ENCODE measurements at places on chromosomes 7 and 10.

- DNase-seq: peak; percentile 3
Observed at GRCh38 chr10:96902731-96903358, 70.7 kb downstream of the LCOR start.

DNA sequence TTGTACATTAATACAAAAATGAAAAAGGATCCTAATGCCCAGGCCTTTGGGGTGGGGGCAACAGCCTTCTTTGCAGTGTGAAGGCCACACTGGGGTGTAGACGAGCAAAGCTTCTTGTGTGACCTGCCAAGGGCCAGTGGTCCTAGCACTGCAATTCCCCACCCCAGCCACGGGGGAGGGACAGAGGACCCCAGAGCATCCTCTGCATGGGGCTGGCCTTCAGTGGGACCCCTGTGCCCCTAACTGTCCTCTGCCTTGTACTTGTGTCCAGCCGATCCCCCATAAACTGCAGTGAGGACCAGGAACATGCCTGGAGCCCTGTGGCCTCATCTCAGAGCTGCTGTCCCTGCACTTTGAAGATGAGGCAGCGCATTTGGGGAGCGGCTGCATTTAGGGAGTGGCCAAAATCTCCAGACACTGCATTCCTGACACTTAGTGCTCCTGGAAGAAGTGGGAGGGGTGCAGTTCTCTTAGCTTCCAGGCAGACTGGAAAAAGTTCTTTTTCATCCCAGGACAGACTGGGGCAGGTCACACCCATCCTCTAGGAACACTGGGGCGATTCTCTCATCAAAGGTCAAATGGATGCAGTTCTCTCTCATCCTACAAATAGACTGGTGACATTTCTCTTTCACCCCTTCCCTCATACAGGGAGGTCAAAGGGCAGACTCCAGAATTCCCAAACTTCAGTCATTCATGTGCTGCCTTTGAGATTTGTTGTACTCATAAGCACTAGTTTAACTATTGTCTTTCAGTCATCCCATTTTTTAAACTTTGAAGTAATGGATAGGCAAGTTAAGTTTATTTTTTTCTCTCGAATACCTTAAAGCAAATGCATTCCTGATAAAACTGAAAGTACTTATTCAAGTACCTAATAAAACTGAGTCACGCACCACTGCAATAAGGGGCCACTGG is 922 bp upstream of the MYO1G start:
- DNase-seq: no peak

DNA sequence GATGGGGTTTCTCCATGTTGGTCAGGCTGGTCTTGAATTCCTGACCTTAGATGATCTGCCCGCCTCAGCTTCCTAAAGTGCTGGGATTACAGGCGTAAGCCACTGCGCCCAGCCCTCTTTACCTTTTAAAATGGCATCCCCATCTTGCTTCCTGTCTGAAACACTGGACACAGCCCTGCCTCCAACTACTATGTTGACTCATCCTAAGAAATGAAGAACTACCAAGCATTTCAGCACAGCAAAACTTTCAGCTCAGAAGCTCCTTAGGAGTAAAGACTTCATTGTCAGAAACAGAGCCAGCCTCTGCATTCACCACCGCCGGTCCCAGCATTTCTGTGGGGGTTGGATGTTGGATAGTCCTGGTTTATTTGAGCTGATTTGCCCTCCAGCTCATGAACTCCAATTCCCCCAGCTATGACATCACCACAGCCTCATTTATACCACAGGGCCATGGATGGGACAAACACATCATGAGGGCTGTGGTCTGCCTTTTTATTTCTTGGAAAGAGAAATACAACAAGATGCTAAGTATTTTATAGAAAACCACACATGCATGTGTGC is 123.5 kb downstream of the ADCY1 start:
- DNase-seq: no peak

- DNase-seq: no peak
Observed at GRCh38 chr7:156985101-156985992, 25.1 kb downstream of the MNX1 start.

- peak; percentile 64 for DNase-seq
Observed at GRCh38 chr10:128263891-128264688, 137.9 kb upstream of the MKI67 start.

GRCh38 chr10:129045599-129045998 is 421.4 kb upstream of the MGMT start:
- no peak for DNase-seq

DNA sequence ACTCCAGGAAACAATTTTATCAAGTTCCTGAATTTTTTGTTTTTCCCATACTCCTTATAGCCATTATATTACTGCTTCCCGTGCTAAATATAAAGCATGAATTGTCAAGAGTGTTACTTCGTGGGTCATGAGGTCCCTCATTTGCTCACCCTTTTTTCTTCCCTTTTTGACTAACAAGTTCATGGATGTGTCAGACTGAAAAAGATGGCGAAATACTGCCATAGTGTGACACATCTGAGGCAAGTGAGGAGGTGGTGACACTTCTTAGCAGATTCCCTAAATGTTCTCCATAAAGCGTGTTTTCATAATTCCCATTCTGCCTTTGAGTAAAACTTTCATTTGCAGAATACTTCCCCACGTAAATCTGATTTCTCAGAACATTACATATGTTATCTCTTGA is 269.6 kb upstream of the FZD1 start:
- no peak for DNase-seq

DNA sequence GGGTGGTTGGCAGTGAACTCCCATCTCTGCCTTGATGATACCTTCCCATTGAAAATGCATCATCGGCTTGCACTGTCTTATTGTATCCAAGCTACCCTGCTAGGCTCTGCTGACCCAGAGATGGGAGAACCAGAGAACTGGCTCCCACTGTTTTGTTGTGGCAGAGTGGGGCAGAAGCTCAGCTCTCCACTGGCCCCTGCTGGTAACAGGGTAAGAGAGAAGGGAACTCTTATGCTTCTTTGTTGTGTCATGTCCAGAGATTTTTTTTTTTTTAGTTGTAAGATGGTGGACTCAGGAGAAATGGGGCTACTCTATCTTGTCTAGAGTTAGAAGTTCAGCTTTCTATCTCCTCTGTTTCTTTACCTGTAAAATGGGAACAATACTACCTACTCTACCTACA is 100.5 kb upstream of the SDK1 start:
- peak; percentile 37 for DNase-seq

GRCh38 chr10:133335246-133336117 is 1.2 kb downstream of the CALY start:
- peak; percentile 62 for DNase-seq

GRCh38 chr7:116426428-116427156 is 72.9 kb upstream of the CAV2 start:
- DNase-seq: no peak

- DNase-seq: no peak
Observed at GRCh38 chr10:15267496-15267895, 99.0 kb upstream of the NMT2 start.

GRCh38 chr10:2958659-2959058 is 108.7 kb upstream of the PFKP start:
- DNase-seq: no peak

GRCh38 chr7:104980841-104981671 is 32.9 kb upstream of the KMT2E start:
- DNase-seq: peak; percentile 75

GRCh38 chr7:134879815-134880475 is 100.5 kb downstream of the CALD1 start:
- no peak for DNase-seq

DNA sequence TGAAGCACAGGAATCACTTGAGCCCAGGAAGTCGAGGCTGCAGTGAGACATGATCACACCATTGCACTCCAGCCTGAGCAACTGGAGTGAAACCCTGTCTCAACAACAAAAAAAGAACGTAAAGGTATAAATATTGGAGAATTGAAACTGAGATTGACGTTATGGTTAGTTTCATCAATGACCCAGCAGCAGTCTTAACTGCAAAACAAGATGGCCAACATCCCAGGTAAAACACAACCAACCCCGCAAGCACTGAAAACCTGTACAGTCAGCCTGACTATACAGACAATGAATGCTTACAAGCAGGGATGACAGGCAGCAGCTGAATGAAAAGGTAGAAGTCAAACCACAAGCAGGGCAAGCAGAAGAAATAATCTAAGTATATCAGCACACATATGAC is 34.7 kb downstream of the WAPL start:
- DNase-seq: no peak

- no peak for DNase-seq
Observed at GRCh38 chr10:111102359-111102837, 25.6 kb downstream of the ADRA2A start.

GRCh38 chr10:74708246-74708645 is 118.2 kb upstream of the KAT6B start:
- no peak for DNase-seq

DNA sequence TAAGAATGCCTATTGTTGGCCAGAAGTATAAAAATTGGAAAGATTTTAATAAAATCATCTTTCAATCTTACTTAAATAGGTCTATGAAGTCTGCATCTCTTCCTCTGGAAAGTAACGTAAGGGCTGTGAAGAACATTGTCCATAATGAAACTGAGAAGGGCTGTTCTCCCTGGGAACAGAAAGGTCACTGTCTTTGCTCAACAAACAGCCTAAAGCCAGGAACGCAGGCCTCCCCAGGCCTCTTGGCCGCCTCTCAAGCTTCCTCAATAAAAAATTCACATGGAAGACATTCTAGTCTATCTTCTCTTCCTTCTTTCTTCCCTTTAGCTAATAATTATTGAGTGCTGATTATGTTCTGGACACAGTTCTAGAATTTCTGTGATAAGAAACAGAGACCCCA is 9.1 kb upstream of the IDI2 start:
- DNase-seq: no peak

DNA sequence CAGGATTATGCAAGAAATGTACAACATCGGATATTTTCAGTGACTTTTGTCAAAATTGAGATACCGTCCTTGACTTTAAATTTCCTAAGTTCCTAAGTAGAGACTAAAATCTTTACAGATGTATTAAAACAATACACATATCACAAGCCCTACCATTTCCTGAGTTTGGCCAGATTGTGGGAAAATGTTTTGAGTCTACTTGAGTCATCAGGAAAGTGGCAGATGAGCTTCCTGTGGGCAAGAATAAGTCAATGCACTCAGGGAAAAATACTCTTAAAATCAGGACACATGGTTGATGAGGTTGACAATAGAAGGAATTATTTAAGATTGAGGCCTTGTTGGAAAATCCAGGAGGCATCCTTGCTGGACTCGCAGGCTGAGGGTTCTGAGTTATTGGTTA is 162.5 kb downstream of the SNX10 start:
- DNase-seq: no peak

DNA sequence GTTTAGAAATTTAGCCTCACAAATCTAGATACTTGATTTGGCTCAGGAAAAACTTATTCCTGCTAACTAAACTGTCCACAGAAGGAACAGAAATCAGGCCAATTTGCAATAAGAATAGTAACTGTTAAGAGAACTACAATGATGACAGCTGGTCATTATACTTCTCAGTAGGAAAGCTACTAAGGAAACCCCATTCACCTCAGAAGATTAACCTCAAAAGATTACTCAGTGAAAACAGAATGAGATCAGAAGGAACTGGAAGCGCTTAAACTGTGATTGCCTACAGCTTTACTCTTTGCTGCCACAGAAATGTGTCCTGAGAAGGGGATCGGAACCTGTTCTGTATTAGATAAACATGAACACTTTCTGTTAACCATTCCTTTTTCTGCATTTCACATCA is 24.3 kb upstream of the DNAJB12 start:
- DNase-seq: peak; percentile 10

DNA sequence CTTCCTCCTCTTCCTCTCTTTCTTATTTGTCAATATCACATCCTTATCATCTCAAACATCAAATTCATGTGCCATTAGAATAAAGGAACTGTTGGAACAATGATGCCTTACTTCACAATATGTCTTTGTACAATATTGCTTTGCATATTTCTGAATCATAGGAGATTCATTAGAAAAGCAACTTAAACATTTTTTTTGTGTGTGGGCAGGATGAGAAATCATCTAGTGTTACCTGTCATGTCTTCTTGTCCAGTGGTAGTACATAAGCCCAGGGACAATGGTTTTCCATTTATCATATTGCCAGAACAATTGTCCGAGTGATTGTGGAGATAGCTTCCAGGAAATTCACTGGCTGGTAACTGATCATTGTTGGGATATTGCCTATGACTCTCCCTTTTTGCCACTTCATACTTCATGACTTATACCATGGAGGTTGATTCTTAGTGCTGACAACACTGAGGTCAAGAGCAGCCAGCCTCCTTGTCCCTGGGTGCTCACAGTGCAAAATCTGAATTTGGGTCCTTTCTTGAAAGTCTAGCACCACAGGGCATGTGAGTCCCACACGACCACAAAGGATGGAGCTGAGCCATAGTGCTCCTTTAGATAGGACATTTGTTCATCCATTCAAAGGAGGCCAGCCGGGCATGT is 215.0 kb downstream of the MDFIC start:
- DNase-seq: no peak

DNA sequence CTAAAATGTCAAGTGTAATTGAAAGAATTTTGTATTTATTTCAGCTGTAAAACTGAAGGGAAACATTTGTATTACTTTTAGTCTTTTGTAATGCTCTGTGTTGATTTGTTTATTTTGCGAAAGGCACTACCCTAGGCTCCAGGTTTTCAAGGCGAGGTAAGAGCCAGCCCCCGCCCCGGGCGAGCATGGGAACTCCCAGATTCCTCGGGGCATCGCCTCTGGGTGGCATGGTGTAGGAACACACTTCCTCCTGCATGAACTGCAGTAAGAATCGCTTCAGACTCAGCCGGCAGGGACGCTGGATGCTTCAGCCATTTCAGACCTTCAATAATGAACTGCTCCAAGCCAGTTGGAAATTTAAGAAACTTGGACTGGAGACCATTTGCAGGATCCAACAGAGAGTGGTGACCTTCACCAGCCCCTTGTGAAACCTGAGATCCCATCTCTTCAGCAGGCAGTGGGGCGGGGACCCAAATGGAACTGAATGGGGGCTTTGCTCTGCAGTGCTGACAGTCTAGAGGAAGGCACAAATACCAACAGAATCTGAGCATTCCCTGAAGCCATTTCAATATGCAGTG is 544.3 kb upstream of the MGMT start:
- DNase-seq: no peak

- no peak for DNase-seq
Observed at GRCh38 chr7:30846378-30846777, 65.3 kb upstream of the AQP1 start.

DNA sequence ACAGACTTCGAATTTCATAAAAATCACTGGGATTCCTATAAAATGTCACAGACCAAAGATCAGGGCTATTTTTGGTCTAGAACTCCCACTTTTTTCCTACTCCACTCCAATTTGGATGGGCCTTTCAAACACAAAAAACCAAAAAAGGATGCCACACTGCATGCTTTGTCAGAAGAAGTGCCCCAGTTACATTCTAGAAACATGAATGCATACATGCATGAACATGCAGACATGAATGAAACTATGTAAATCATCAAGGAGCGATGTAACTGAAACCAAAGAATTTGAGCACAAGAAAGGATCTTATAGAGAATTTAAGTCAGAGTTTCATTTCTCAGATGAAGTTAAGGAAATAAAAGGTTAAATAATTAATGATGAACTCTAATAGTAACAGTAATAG is 31.8 kb upstream of the FAM133B start:
- DNase-seq: no peak

Data from activated CD4-positive, alpha-beta T cell treated with anti-CD3 and anti-CD28 coated beads, Interleukin-2, Interleukin-6, amounts not matched to agents 100 ng/mL and 50 ng/mL, durations not matched to agents 16 hours and 8 hours (primary cell).